ENCODE measurements at places on chromosomes 4 and X. TPM values are rescaled to one million over a fixed set of nuclear protein-coding genes. Genes with fewer than 3 reads are reported as not detected.

Gene MAGEE2
- not detected for total RNA-seq

Gene IBSP
- not detected for total RNA-seq

Gene PRR27
- total RNA-seq, result not detected

Gene STBD1
- total RNA-seq, result 0.13 TPM

Gene CENPE
- total RNA-seq, result 27.9 TPM

Gene REELD1
- not detected for total RNA-seq

Gene PPP4R3C
- not detected for total RNA-seq

Gene CT45A2
- not detected for total RNA-seq

DNA sequence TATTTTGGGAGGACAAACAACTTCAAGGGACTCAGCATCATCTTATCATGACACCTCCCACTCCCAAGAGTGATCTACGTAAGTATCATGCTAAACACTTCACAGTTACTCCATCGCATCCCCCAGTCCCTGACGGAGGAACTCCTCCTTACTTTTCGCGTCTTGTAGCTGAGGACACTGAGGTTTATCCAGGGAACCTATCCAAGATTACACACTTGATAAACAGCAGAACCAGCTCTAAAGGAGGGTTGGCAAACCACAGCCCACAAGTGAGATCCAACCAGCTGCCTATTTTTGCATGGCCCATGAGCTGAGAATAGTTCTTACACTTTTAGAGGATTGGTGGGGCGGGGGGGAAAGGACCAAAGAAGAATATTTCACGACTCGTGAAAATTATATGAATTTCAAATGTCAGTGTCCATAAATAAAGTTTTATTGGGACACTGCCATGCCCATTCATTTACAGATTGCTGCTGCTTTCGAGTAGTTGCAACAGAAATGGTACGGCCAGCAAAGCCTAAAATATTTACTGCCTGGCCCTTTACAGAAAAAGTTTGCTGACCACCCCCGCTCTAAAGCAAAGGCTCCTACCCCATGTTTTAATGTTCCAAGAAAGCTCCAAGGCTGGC lies 47.8 kb downstream of the SEPSECS start:
- DNase-seq, result no peak

DNA sequence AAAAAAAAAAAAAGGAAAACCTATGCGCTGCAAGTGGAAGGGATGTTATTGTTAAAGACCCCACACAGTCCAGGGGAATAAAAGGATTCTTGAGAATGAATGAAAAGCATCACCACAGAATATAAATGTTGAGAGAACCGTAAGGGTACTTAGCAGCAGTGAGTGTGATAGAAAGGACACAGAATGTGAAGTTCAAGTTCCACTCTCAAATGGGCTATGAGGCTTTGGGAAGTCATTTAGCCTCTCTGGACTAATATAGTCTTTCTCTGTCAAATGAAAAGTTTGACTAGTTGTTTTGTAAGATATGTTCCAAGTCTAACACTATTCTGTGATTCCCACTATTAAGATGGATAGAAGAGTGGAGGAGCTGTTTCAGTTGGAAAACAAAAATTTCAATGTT lies 35.8 kb upstream of the MAML3 start:
- no peak for DNase-seq

DNA sequence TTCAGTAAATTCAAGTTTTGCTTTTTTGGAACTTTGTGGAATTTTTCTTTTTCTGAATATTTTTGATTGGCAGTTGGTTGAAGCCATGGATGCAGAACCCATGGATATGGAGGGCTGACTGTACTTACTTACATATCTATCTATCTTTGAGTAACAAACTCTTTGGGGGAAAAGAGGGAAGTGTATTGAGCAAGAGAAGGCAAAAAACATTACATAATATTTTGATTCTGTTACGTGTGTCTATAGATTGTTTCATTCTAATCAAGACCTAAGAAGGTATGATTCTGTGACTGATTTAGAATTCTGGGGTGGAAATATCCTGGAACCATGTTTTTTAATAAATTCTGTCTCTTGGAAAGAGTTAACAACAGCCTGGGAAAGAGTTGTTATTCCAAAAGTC lies 31.5 kb downstream of the GRSF1 start:
- no peak for DNase-seq

DNA sequence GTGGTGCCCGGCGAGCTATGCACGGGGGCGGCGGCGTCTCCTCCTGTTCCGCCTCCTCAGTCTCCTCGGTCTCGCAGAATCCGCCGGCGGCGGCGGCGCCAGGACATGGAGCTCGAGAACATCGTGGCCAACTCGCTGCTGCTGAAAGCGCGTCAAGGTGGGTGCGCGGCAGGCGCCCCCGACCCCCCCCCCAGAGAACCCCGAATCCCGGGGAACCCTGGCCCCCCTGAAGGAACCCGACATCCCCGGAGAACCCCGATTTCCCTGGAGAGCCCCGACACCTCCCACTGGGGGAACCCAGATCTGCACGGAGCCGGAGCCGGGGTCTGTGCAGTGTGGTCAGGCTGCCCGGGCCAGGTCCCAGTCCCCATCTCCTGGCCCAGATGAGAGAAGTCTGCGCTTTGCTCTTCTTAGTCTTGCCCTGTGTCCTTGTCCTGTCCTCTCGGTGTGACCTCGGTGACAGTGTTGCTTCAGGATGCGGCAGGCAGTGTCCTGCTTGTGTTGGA lies 648 bp downstream of the GRK4 start:
- DNase-seq, result peak; percentile 56

DNA sequence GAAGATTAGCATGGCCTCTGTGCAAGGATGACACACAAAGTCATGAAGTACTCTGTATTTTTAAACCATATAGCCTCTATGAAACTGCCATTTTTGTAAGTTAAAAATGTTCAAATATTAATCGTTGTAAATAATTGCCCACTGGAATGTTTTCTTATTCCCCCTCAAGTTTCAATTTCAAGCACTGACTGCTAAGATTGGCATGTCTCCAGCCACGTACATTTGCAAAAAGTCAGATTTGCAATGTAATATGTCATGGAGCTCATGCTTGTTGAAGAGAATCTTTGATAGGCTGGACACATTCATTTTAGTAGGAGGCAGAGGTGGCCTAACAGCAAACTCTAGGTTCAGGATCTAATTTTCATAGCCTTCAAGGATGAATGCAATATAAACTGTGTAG lies 124.7 kb downstream of the CBR4 start:
- DNase-seq, result no peak

GRCh38 chrX:102866981-102867656 lies 70.0 kb upstream of the RAB40AL start:
- no peak for DNase-seq

DNA sequence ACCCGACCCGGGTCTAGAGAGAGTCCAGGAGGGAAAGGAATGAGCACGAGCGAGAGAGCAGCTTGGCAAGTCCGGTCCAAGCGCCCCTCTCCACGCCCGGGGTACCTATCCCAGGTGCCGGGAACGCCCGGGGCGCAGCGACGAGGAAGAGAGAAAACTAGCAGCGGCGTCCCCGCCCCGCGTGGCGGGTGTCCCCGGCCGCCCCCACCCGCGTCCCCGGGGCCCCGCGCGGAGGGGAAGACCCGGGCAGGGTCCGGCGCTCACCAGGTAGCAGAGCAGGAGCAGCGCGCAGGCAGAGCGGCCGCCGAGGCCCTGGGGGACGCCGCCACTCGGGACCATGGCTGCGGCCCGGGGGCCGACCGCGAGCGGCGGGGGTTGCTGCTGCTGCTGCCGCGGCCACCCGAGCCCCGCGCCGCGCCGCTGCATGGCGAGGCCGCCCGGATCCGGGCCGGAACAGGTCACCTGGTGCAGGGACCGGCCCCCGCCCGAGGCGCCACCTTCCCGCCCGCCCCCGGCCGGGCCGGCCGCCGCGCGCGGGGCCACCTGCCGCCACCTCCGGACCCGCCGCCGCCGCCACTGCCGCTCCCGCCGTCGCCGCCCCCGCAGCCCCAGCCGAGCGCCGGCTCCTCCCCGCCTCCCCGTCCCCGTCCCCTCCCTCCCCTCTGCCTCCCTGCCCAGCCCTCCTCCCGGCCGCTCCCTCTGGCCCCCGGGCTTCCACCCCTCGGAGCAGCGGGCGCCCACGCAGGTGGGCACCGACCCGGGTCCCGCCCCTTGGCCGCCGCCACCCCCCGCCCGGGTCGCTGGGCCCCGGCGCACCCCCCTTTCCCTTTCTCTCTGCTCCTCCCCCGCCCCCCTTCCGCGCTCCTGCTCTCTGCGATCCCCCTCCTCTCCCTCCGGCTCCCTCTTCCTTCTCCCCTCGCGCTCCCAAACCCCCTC lies at the start of gene SEL1L3:
TSS of gene SEL1L3 (minus strand) at position 578 of the 936 bp plus-strand sequence. CDS start at position 426, 152 bp downstream.
- peak; percentile 53 for DNase-seq

GRCh38 chr4:44984083-44984482 lies 257.7 kb upstream of the GNPDA2 start:
- no peak for DNase-seq

DNA sequence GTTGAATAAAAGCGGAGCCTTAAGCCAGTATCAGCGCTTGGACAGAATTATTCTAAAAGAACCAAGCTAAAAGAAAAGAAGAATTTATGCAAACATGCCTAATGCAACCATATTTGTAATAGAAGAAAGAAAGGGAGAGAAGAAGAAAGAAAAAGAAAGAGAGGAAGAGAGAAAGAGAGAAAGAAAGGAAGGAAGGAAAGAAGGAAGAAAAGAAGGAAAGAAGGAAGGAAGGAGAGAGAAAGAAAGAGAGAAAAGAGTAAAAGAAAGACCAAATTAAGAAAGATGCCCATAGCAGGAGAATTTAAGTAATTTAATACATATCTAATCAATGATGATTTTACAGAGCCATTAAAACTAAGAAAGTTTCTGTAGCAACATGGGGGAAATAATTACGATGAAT lies 30.9 kb upstream of the TMEM150C start:
- no peak for DNase-seq

DNA sequence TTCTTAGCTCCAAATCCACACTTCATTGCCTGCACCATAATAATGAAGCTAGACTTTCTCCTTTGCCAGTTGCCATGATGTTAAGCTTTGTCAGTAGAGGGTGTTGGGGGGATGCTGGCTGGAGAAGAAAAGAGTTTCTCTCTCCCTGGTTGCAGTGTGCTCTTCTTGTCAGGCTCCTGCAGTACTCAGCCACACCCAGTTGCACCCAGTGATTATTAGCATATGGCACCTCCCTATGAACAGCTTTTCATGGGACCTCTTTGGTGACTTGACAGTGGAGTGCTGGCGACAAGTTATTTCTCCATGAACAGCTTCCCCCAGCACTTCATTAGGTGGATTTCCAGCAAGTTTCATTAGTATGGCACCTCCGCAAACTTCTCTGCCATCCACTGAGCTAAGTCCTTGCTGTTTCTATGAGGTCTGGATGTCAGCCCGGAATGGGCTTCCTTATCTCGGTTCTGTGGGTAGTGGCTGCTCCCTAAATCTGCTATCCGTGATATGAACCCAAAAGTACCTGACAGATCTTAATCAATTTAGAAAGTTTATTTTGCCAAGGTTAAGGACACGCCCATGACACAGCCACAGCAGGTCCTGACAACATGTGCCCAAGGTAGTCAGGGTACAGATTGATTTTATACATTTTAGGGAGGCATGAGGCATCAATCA lies 18.8 kb upstream of the OTUD4 start:
- DNase-seq, result no peak

DNA sequence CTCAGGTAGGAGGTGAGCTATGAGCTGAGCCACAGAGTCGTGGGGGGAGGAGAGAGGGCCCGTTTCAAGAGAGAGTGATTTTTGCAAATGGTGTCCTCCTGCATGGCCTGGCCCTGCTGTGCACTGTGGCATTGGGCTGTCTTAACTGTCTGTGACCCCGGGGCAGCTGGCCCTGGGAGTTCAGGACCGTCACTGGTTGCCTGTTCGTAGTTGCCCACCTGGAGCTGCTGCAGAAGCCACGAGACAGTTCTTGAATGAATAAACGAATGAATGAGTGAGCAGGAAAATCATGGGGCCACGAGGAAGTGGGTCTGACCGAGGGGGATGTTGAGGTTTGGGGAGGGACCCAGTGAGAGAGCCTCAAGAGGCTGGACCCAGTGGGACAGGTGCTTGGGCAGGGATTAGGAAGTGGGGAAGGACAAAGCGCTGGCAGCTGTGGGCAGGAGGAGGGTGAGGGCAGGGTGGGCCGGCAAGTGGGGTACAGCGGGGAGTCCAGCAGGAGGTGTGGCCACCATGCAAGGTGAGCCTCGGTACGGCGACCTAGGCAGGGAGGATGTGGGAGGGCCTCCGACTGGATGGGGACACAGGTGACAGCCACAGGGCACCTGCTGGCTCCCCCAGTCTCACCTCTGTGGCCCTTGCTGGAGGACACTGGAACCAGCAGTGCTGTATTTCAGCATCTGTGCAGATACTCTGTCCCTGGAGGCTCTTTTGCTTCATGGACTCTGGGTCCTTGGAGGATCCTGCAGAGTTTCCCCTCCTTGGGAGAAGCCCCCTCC lies 10.2 kb downstream of the RGS12 start:
- no peak for DNase-seq

DNA sequence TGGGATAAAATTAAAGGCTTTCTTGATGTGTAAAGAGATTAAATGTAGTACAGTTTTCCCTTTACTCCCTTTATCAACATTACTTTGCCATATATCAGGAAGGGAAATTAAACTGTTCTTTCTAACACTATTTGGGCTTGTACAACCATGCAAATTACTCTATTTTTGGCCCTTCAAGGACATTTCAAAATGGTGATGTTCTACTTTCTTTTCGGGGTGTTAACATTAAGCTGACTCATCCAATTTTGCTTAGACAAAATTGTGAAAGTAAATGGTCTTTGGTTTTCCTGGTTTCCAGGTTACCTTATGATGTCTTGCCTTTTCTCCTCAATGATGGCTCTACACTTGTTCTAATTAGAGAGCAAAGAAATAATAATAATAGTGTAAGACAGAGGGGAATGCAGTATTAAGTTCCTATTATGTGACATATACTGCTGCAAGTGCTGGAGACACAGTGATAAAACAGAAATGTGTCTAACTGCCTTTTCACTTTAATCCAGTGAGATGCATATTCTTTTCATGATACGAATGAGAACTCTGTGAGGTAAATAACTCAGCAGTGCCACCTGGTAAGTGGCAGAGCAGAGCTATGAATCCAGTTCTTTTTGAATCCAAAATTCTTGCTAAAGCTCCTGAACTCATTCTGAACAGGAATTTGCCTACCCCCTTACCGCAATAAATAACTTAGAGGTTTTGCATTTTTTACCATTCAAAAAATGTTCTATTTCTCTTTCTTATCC lies 35.7 kb upstream of the PDE5A start:
- no peak for DNase-seq

GRCh38 chrX:108053218-108053617 lies 8.4 kb downstream of the VSIG1 start:
- no peak for DNase-seq

GRCh38 chr4:37516057-37516775 lies 170.0 kb downstream of the RELL1 start:
- no peak for DNase-seq

GRCh38 chr4:116480546-116480945 lies 604.8 kb downstream of the TRAM1L1 start:
- no peak for DNase-seq

GRCh38 chrX:53357799-53358530 lies 64.5 kb downstream of the SMC1A start:
- DNase-seq, result no peak
